Right renal pelvis (tissue), 4 donors: ENCODE measurements at places on chromosomes 16 and 17. TPM values are rescaled to one million over a fixed set of nuclear protein-coding genes. Genes with fewer than 3 reads are reported as not detected.

DNA sequence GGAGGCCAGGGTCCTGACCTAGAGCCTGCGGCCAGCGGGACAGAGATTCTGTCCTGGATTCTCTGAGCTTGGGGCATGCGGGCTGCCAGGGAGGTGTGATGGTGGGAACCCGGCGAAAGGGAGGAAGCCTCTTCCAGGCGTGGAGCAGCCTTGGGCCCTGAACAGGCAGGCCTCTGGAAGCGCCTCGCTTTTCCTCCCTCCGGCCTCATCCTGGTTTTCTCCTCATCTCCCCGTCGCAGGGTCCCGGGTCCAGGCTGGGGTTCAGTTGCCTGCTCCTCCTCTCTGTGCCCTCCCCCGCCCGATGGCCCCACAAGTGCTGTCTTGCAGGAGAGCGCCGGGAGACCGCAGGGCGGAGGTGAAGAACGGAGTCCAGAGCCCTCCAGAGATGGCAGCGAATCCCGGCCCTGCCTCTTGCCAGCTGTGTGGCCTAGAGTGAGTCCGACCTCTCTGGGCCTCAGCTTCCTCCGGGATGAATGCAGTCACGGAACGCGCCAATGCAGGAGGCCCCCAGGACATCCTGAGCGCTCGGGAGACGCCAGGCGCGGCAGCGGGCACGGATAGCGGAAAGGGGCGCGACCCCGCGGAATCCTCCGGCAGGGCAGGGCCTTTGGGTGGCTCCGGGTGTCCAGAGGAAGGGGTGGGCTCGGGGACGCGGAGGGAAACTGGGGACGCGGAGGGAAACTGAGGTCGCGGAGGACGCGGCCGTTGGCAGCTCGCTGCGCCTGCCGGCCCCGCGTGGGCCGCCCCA is 553 bp upstream of the RAB11FIP4 start:
- no peak for DNase-seq

- DNase-seq = no peak
These were observed 276.8 kb downstream of the STX8 start for GRCh38 chr17:9298776-9299295.

DNA sequence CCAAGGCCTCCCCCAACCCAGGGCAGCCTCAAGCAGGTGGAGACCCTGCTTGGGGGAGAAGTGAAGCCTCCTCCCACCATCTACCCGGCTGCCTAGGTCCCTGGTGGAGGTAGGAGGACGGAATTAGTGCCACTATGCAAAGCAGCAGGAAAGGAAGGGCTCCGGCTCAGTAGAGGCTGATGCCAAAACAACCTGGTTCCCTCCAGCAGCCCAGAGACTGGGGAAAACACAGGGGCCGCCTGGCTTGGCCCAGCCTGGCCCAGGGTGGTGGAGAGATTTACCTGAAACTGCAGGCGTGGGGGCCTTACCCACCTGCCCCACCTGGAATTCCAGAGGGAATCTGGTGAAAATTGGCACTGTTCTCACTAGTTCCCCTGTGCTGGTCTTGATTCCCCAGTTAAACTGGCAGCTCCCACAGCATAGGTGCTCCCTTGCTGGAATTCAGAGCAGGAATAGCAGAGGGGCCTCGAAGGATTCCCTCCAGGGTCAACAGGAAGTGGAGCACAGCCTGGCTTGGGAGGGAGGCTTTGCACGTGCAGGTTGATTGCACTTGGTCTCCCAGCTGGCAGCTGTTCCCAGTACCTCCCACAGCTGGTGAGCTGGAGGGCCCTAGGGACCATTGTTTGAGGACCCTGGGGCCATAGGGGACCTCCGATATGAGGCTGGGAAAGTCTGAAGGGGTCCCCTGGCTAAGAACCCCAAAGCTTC is 4.5 kb downstream of the CD79B start:
- no peak for DNase-seq

GRCh38 chr16:85912211-85912974 is 13.4 kb downstream of the IRF8 start:
- no peak for DNase-seq

DNA sequence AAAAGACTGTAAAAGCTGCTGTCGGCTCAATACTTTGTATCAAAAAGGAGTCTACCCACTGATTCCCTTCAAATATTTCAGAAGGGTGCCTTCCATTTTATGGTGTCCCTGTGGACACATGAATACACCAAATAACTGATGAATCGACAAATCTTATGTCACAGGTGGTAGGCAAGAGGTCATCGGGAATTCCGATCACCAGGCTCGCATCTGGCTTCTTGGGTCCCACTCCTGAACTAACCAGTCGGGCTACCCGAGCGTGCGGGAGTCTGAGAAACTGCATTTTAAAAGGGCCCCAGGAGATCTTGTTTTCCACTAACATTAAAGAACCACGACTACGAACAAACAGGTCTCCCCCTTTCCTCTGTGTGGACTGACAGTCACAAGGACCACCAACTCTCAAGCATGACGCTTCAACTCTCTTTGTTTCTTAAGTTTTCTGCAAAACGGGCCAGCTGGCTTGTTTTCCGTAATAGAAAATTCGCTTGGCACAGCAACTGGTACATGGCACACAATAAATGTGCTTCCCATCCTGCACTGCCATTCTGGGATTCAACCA is 873 bp downstream of the PSME3IP1 start:
- DNase-seq = no peak

- peak; percentile 68 for DNase-seq
These were observed 477.4 kb downstream of the SLC39A11 start for GRCh38 chr17:72614871-72615626.

GRCh38 chr17:67994817-67995569 is 1.3 kb downstream of the C17orf58 start:
- DNase-seq = no peak

- DNase-seq = peak; percentile 32
These were observed 1.5 kb downstream of the GRIN2A start for GRCh38 chr16:10180771-10181163.

GRCh38 chr16:24848065-24848464 is 2.3 kb downstream of the SLC5A11 start:
- DNase-seq = no peak

GRCh38 chr17:75472119-75472518 is 15.7 kb downstream of the TMEM94 start:
- DNase-seq = no peak

GRCh38 chr17:80269405-80269807 is 8.8 kb downstream of the RNF213 start:
- no peak for DNase-seq

GRCh38 chr16:87149051-87149450 is 168.1 kb downstream of the C16orf95 start:
- no peak for DNase-seq

DNA sequence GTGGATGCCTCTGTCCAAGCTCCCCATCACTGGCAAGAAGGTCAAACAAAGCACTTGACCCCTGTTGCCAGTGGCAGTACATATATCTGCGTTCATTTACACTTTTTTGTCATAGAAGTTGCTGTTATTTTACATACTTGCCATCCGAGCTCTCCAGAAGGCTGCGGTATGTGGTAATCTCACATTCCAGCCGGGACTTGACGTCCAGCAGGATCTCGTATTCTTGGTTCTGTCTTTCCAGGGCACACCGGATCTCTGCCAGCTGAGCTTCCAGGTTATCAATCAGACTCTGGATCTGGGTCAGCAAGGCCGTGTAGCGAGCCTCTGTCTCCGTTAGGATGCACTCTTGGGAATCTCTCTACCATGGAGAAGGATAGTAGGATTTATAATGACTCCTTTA is 6.6 kb downstream of the KRT39 start:
- DNase-seq = no peak

DNA sequence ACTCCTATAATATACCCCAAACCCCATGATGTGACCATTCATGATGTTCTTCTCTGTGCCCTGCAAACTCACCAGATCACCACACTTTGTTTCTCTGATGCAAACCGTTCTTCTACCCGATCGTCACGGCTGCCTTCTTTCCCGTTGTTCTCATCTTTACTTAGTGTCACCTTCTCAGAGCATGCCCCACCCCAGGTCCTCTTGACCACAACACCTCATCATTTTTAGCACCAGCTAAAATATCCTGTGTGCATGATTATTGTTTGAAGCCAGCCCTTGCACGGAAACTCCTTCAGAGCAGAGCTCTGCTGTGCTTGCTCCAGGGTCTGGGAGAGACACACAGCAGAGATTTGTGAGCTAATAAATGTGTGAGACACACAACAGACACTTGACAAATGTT is 38.9 kb upstream of the CREBBP start:
- no peak for DNase-seq

DNA sequence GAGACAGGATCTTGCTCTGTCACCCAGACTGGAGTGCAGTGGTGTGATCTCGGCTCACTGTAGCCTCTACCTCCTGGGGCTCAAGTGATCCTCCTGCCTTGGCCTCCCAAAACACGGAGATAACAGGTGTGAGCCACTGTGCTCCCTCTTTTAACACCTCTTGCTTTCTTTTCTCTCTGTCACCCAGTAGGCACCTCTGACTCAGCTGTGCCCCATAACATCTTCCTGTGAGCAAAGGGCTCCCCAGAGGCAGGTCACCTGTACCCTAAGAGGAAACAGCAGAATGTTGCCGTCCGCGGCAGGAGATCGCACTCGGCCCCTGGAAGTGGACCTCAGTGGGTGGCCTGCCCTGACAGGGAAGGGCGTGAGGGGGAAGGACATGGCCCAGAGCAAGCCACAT is 918 bp upstream of the NLRC3 start:
- no peak for DNase-seq

DNA sequence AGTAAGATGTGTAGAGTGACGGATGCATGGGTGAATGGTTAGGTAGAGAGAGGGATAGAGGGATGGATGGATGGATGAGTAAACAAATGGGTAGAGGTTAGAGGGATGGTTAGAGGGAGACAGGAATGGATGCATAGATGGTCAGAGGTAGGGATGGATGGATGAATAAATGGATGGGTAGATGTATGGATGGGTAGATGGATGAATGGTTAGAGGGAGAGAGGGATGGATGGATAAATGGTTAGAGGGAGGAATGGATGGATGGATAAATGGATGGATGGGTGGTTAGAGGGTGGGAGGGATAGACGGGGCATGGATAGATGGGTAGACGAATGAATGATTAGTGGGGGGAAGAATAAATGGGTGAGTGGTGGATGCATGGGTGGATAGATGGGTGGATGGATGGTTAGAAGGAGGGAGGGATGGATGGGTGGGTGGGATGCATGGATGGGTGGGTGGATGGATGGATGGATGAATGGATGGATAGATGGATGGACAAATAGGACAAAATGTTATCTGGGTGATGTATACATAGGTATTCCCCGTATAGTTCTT is 29.2 kb upstream of the SNN start:
- no peak for DNase-seq

DNA sequence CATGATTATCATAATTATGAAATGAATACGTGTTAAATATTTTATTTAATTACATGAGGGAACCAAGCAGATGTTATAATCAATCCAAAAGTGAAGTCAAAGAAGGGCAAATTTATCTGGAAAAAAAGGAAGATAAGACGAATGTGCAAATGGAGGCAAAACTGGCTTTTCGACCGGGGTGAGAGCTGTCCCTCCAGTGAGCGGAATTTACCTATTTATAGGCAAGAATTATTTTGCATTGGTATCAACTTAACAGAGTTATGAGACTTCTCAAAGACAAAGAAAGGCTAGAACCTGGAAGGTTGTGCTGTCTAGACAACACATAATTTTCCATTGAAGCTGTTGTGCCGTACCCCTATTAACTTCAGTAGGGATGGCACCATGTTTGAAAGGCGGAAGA is 1.4 kb upstream of the GGA2 start:
- DNase-seq = no peak

DNA sequence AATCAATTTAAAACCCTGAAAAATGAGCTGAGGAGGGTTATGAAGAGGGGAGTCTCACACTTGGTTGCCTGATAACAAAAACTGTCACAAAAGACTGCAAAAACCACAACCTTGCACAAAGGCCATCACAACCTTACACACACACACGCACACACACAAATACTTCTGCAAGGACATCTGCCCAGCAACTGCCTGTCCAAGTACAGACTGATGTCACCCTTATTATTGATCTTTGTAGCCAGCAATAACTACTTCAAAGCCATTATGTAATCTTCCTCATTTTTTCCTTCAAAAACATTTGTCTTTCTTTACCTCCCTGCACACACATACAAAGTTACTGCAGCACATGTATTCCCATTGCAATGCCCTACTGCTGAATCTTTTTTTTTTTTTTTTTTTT is 253.2 kb upstream of the HSBP1 start:
- DNase-seq = no peak

DNA sequence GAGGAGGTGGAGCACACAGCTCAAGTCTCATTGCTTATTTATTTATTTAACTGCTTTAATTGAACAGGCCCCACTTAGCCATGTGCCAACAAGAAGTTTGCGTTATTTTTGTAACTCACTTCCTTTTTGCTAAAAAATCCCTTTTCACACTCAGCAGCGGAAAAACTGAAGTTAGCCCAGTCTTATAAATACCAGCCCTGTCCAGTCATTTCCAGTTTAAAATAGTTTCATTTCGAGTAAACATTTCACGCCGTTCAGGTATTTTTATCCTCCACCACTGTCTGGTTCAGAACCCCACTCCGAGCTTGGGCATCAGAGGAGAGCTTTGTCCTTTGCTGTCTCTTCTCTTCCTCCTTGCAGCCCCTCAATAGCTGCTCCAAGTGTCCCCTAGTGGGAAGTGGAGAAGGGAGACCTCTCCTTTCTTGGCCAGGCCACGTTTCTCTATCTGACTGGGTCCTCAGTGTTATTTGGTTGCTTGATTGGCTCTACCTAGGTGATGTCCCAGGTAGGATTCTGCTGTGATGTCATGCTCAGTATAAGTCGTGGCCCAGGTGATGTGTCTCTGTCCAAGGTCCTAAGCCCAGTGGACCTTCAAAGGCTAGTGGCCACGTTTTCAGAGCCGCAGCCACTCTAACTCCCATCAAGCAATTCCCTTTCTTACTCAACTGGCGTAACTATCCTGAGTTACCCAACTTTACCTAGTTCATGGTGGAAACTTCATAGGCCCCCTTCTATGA is 53.0 kb upstream of the GAS7 start:
- DNase-seq = no peak

KRTAP9-6 gene
- polyA plus RNA-seq = not detected

GDPD1 gene
- 9.6 TPM for polyA plus RNA-seq

DHRS7C gene
- not detected for polyA plus RNA-seq

SLC2A4 gene
- 1.8 TPM for polyA plus RNA-seq

TBC1D3E gene
- not detected for polyA plus RNA-seq

MFSD6L gene
- 3.9 TPM for polyA plus RNA-seq

PRSS33 gene
- polyA plus RNA-seq = 0.28 TPM

PRAC1 gene
- not detected for polyA plus RNA-seq

LITAFD gene
- polyA plus RNA-seq = not detected

FAM20A gene
- 11.6 TPM for polyA plus RNA-seq

SNTB2 gene
- polyA plus RNA-seq = 11.7 TPM

PRSS8 gene
- polyA plus RNA-seq = 64.2 TPM

CLEC18A gene
- polyA plus RNA-seq = 93.1 TPM

OR1A1 gene
- not detected for polyA plus RNA-seq

MAP1LC3B gene
- polyA plus RNA-seq = 82.8 TPM
